SK-N-SH (cell line): ENCODE measurements at places on chromosomes 4 and X. TPM values are rescaled to one million over a fixed set of nuclear protein-coding genes. Genes with fewer than 3 reads are reported as not detected.

- no peak overlapping the region for H3K27ac ChIP-seq
- no peaks in the 10 kb centered on the region for H3K36me3 ChIP-seq
- H3K4me3 ChIP-seq: no peak overlapping the region
- no peaks in the 10 kb centered on the region for H3K27me3 ChIP-seq
- no peaks in the 10 kb centered on the region for H3K4me1 ChIP-seq
These were observed 983.7 kb downstream of the STIM2 start for GRCh38 chr4:27844376-27844775.

Gene MAGEA1
- polyA plus RNA-seq: 3.0 and 3.8 TPM in 2 replicates

- DNase-seq: no peak
- H3K27ac ChIP-seq: no peak overlapping the region; the same call in 1 of the 2 replicates
- no peaks in the 10 kb centered on the region for H3K36me3 ChIP-seq
- H3K27me3 ChIP-seq: no peaks in the 10 kb centered on the region
These were observed 1.5 kb downstream of the FUNDC2 start for GRCh38 chrX:155028129-155028528.

GRCh38 chr4:188107931-188108843 lies 1.2 kb downstream of the TRIML2 start:
- no peaks in the 10 kb centered on the region for H3K36me3 ChIP-seq
- H3K4me1 ChIP-seq: no peaks in the 10 kb centered on the region
- DNase-seq: no peak
- H3K4me3 ChIP-seq: no peak overlapping the region
- H3K27me3 ChIP-seq: no peaks in the 10 kb centered on the region
- H3K27ac ChIP-seq: no peak overlapping the region

GRCh38 chrX:76509775-76510174 lies 82.3 kb downstream of the MAGEE1 start:
- no peaks in the 10 kb centered on the region for H3K4me1 ChIP-seq
- no peak for DNase-seq
- no peak overlapping the region for H3K4me3 ChIP-seq
- H3K27ac ChIP-seq: no peak overlapping the region
- H3K36me3 ChIP-seq: no peaks in the 10 kb centered on the region

GRCh38 chrX:112731793-112732192 lies 52.1 kb upstream of the LHFPL1 start:
- no peak overlapping the region for H3K27ac ChIP-seq
- H3K4me3 ChIP-seq: no peak overlapping the region
- no peaks in the 10 kb centered on the region for H3K36me3 ChIP-seq

GRCh38 chrX:110477593-110478228 lies 119.1 kb downstream of the RTL9 start:
- H3K4me3 ChIP-seq: no peak overlapping the region
- no peak for DNase-seq
- H3K27ac ChIP-seq: no peak overlapping the region
- no peaks in the 10 kb centered on the region for H3K36me3 ChIP-seq

Gene LRPAP1
- polyA plus RNA-seq: 200 and 209 TPM in 2 replicates

Gene LRRC66
- 0.07 and 0.08 TPM in 2 replicates for polyA plus RNA-seq

Gene ZCCHC13
- not detected in 2 replicates for polyA plus RNA-seq

DNA sequence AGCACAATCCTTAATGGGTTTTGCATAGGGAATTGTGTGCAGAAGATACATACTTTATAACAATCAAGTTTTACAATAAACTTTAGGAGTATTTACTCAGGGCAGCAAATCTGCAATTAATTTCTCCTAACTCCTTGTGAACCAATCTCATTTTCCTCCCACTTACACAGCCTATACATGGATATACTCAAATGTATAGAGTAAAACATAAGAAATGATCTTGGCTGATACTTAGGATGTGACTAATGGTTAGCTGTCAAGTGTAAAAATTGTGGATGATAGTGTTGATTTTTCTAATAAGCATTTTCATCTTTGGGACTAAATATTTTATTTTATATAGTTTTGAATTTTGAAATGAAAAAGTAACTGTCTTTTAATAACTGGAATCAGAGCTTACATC lies 759.6 kb downstream of the GRID2 start:
- no peaks in the 10 kb centered on the region; the same call in 1 of the 2 replicates for H3K4me1 ChIP-seq
- H3K27me3 ChIP-seq: no peaks in the 10 kb centered on the region
- H3K4me3 ChIP-seq: no peak overlapping the region
- H3K36me3 ChIP-seq: no peaks in the 10 kb centered on the region
- H3K27ac ChIP-seq: no peak overlapping the region

Gene C4orf50
- under 0.01 and 0.03 TPM in 2 replicates for polyA plus RNA-seq

Gene MAGEB10
- not detected in 2 replicates for polyA plus RNA-seq
